Large intestine (tissue), 12 donors: ENCODE measurements at places on chromosomes 16 and 17. TPM values are rescaled to one million over a fixed set of nuclear protein-coding genes. Genes with fewer than 3 reads are reported as not detected.

Gene KRT40
- polyA plus RNA-seq = 0.07 TPM

Gene CHST6
- 3.3 TPM for polyA plus RNA-seq

Gene NLRP1
- 29.1 TPM for polyA plus RNA-seq

Gene PNPO
- 38.7 TPM for polyA plus RNA-seq

Gene CDH3
- 5.1 TPM for polyA plus RNA-seq

Gene CD300E
- 0.12 TPM for polyA plus RNA-seq

Gene RGS9
- 7.5 TPM for polyA plus RNA-seq

Gene CNTNAP1
- 7.5 TPM for polyA plus RNA-seq

Gene CIAPIN1
- 52.8 TPM for polyA plus RNA-seq

Gene CACNG3
- 0.01 TPM for polyA plus RNA-seq

Gene MT1A
- 0.31 TPM for polyA plus RNA-seq

Gene TMEM100
- polyA plus RNA-seq = 12.6 TPM

Gene SEZ6L2
- polyA plus RNA-seq = 52.3 TPM

Gene TLCD3B
- polyA plus RNA-seq = 3.2 TPM

Gene NT5M
- polyA plus RNA-seq = 3.1 TPM

Gene KRTAP9-1
- not detected for polyA plus RNA-seq

Gene KRT32
- not detected for polyA plus RNA-seq

Gene CISD3
- 47.7 TPM for polyA plus RNA-seq

Gene ALDH3A1
- 1.6 TPM for polyA plus RNA-seq

Gene PLLP
- 117 TPM for polyA plus RNA-seq

Gene CIITA
- 11.9 TPM for polyA plus RNA-seq

Gene OTOA
- 0.13 TPM for polyA plus RNA-seq

Gene NFATC2IP
- polyA plus RNA-seq = 58.8 TPM

Gene IGSF6
- 7.4 TPM for polyA plus RNA-seq

Gene SEC14L5
- 0.24 TPM for polyA plus RNA-seq
